Kidney (tissue), 22 donors: ENCODE measurements at places on chromosomes 13 and 19. TPM values are rescaled to one million over a fixed set of nuclear protein-coding genes. Genes with fewer than 3 reads are reported as not detected.

CYP2S1 gene
- 2.0 TPM for total RNA-seq

CGB2 gene
- total RNA-seq, result not detected

FFAR3 gene
- total RNA-seq, result not detected

N4BP2L1 gene
- 14.5 TPM for total RNA-seq

CDC42EP5 gene
- total RNA-seq, result 29.9 TPM

URAD gene
- total RNA-seq, result not detected

IGFL2 gene
- not detected for total RNA-seq

DNA sequence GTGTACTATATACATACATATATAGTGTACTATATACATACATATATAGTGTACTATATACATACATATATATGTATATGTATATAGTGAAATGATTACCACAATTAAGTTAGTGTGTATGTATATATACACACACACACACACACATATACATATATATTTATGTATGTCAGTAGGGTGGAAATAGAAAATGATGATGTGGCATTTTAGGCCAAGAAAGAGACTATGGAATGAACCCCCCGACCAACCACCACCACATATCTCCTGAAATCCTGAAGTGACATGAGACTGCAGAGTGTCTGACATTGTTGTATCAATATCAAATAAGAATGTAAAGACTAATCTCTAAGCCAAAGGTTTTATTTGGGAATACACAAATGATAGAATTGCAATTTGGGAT, 107.6 kb downstream of the RFC3 start:
- DNase-seq, result no peak

DNA sequence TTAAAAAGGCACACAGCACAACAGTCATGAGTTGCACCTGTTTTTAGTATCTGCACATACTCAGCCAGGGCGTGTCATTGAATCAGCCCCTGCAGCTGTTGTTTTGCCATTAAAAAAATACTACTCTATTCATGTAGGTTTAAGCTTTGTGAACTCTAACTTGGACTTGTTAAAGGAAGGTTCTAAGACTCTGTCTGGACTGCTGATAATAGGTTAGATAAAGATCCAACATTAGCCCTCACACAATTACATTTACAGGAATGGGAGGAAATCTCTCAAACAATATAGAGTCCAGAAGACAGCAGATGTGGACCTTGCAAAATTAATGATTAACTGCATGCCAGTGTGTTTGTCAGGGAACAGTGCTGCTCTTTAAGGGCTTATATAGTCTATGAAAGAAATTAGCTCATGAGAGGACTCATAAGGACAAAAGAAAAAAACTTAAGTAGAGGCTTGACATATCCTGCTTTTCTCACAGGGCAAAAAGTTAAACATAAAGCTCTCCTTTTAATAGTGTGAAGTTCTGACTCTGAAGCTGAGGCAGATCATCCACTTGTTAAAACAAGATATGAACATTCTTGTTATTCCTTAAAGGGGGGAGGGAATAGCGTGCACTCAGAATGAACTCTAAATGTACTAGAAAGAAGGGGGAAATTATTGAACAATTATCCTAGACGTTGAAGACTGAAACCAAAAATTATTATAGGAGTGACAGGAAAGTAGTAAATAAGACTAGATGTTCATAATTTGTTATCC, 243.6 kb downstream of the NDFIP2 start:
- no peak for DNase-seq

DNA sequence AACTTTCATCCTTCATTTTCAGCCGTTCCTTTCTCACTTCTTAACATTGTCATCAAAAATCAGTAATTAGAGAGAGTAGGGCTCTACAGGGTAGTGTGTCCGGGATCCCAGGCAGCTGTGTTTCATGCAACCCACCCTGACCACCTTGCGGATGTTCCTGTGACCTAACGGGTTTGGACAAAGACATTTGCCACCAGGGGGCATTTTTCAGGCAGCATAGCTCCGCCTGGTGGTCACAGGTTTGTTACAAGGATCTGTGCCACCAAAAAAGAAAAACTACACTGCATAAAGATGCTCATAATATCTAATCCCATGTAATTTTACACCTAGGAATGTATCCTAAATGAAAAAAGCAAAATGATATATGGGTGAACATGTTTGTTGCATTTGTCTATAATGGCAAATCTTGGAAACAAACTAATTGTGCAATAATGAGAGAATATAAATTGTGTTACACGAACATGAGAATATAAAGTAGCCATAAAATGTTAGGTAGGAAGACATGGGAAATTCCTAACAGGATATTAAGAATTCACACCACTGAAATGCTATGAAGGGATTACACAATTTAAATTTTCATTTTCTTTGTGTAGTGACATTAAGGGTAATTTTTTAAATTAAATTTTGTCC, 123.0 kb downstream of the SLC7A1 start:
- DNase-seq, result peak; percentile 39

- no peak for DNase-seq
These were observed 566 bp downstream of the HMG20B start for GRCh38 chr19:3573162-3573857.

GRCh38 chr19:37594982-37595382, 306 bp downstream of the ZNF540 start:
- peak; percentile 76 for DNase-seq

- DNase-seq, result no peak
These were observed 78.9 kb downstream of the LNX2 start for GRCh38 chr13:27541386-27541785.

DNA sequence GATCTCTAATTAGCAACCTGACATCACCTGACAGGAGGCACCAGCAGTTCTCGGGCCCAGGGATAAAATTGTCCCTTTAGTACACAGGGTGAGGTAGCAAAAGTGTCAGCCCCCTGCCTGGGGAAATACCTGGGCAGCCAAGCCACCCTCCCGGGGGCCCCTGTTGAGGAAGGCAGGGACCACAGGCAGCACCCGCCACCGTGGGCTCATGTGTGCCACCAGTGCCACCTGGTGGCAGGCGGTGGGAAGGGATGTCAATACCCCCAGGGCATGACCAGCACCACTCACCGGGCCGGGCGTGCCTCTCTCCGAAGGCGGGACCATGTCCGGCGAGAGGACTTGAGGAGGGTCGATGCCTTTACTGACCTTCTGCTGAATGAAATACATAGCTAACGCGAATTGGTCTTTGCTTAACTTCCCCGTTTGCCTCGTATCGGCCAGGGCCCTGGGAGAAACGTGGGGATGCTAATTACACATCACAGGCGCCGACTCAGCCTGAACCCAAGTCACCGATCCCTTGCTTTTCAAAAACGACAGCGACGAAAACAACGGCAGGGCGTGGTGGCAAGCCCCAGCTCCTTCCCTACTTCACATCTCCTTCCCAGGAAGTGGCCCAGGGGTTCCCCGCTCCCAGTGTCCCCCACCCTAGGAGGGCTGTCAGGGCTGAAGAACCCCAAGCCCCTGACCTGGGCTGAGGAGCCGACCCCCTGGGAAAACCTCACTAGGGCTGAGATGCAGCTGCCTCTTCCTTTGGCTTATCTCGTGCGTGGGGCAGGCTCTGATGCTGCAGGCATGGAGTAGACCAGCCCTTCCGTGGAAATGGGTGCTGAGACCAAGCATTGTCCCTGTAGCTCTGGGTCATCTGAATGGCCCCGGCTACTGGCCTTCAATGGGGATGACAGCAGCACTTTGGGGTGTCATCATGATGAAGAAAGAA, 53.8 kb downstream of the EPS15L1 start:
- DNase-seq, result peak; percentile 51

DNA sequence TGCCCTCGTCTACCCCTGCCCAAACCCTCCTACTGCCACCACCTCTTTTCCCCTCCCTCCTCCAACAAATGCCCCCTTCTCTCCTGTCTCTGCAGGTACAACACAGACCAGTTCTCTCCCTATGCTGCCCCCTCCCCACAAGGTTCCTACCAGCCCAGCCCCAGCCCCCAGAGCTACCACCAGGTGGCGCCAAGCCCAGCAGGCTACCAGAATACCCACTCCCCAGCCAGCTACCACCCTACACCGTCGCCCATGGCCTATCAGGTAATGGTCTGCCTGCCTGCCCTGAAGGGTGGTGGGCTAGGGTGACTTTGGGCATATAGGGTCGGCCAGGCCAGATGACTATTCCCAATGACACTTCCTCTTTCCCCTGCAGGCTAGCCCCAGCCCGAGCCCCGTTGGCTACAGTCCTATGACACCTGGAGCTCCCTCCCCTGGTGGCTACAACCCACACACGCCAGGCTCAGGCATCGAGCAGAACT, 6.5 kb upstream of the TIMM50 start:
- DNase-seq, result peak; percentile 67

DNA sequence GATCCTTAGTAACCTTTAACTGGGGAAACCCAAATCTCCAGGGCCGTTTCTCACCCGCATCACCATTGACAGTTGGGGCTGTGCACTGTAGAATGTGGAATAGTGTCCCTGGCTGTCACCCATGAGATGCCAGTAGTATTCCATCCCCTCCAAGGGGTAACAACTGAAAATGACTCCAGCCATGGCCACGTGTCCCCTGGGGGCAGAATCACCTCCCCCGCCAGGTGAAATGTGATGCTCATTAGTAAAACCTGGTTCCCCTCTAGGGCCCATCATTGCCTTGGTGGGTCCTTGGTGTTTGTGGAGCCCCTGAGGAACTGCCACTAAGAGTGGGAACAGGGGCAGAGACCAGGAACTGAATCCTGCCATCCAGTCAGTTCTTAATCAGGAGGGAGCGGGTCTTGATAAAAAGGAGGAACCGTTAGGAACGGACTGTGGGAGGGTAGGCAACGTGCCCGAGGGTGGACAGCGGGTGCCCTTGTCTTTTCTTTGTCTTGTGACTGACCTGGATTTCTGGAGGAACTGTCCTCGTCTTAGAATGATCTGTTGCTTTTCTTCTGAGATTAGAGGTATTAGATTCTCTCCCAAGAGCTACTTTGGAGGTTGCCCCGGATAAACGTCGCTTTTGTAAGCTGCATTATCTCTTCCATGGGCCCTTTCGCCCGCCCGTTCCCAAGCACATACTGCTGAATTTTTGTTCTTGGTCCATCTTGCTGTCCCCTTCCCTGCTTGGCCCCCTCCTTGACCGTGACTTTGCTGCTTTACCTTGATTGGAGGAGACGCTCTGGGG, 3.5 kb downstream of the MYO9B start:
- DNase-seq, result no peak

DNA sequence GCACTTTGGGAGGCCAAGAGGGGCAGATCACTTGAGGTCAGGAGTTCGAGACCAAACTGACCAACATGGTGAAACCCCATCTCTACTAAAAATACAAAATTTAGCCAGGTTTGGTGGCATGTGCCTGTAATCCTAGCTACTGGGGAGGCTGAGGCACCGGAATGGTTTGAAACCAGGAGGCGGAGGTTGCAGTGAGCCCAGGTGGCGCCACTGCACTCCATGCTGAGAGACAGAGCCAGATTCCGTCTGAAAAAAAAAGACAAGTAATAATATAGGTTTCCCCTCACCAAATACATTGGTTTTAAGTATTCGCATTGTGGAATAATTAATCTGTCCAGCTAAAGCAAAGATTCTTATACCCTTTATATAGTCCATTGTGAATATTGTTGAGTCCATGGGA, 1544.6 kb downstream of the OLFM4 start:
- no peak for DNase-seq

DNA sequence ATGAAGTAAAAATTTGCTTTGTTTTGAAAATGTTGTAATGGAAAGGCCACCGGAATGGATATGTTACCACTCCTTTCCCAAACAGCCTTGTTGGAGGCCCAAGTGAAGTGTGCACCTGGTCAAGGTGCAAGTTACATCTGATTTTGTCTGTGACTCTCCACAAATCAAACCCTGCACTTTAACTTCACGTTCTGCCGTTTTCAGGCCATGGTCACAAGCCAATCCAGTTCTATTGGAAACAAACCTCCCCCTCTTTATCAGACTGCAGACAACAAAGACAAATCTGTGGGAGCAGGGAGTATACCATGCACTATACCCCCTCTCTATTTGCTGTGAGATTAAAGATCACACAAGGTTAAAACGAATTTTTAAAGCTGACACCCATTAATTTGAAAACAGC, 155.6 kb upstream of the RFC3 start:
- no peak for DNase-seq

DNA sequence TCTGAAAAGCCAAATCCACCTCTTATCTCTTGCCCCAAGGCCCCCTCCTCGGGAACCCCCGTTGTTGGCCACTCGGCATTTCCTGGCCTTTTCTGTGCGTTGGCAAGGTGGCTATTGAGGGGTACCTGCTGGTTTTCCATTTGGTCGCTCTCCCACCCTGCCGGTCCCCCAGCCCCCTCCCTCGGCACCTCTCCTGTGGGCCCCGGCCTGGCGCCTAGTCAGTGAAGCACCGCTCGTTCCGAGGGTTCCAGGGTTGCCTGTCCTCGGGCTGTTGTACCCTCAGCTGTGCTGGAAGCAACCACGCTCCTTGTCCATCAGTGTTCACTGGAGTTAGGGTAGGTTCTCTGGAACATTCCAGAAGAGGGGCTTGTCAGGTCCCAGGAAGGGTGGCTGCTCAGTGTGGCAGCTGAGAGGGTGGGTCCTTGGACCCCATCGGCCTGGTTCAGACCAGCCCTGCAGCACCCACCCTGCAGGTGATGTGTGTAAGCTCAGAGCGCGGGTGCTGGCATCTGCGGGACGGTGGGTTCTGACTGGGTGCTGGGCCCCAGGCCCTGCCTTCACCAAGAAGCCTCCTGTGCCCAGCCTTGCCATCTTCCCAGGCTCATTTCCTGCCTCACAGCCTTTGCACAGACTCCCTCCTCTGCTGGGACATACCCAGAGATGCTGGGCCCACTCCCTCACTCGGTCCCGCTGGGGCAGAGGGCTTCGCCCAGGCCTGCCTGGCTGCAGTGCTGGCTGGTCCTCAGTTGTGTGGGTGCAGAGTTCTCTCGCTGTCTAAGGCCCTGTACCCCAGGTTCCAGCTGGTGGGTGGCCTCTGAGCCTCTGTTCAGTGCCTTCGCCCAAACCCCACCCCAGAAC, 21.3 kb downstream of the NKPD1 start:
- DNase-seq, result peak; percentile 65

GRCh38 chr19:56159009-56159559, 16.7 kb upstream of the GALP start:
- no peak for DNase-seq

GRCh38 chr13:94251831-94252608, 227.5 kb downstream of the DCT start:
- DNase-seq, result peak; percentile 25
